ENCODE measurements at places on chromosomes 2 and 18.
A peak's percentile ranks its signal among the peaks of the same experiment; 100 is the strongest.

DNA sequence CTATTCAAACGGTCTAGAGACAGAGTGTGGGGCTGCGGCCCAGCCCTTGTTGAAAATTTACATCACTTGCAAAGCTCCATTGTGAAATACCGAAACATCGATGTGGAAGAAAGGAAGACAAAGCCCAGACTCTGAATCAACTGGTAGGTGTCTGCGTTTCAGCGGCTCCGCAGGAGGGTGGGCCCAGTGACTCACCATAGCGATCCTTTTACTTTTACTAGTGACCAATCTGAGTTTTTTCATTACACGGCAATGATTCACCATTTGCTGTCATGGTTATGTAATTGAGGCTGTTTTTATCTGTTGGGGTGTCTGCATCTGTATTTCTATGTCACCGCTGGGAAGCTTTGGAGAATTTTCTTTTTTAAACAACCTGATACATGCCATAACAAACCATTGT, 66.6 kb upstream of the ODC1 start:
- DNase-seq, result no peak

- DNase-seq, result no peak
Measured at GRCh38 chr18:70659036-70659925, 370.4 kb downstream of the SOCS6 start.

- no peak for DNase-seq
Measured at GRCh38 chr2:234164493-234165413, 114.3 kb downstream of the SPP2 start.

DNA sequence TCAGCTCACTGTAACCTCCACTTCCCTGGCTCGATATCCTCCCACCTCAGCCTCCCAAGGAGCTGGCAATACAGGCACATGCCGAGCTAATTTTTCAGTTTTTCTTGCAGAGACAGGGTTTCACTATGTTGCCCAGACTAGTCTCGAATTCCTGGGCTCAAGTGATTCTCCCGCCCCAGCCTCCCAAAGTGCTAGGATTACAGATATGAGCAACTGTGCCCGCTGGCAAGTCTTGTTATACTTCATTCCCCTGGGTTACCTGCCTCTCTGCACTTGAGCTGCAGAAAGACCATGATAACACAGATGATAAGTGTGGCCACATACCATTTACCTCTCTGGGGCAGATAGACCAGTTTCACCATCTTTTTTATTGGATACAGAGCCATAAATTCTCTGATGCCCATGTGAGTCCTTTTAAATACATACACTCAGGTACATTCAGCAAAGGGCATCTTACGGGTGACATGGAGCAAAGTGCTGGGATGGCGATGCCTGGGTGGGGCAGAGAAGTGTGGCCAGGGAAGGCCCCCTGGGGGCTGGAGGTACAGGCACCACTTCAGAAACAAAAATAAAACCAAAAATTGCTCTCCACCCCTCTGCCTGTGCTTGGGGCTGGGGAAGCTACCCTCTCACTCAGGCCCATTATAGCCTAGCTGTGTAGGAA, 20.4 kb downstream of the CCT7 start:
- DNase-seq, result no peak

GRCh38 chr2:19810637-19811036, 91.1 kb downstream of the TTC32 start:
- no peak for DNase-seq

DNA sequence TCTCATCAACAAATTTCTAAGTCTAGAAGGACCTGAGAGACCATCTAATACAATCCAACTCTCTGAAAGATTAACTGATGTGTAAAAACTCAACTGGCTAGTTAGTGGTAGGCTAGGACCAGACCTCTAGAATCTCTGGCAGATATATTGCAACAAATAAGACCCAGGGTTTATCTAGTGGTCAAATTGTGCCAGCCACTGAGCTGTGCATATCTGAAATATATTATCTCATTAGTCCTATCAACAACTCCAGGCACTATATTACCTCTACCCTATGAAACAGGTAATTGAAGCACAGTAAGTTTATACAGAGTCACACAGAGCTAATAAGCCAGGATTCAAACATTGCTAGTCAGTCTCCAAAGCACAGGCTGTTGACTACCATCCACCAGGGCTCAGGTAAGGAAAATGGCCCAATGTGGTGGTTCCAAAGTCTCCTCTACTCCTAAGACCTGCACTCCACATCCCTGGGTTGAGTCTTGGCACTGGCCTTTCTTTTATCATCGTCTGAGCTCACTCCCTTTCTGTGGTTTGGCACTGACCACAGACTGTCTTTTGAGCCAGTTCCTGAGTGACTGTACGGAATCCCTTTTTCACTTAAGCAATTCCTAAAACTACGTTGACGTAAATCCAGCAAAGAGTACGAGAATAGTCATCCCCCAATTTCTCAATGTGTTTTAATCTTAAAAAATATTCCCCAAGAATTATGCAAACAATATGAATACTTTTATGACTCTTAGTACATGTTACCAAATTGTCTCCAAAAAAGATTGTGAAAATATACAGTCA, 11.9 kb upstream of the PID1 start:
- DNase-seq, result no peak

GRCh38 chr2:56185582-56186046, 1.8 kb downstream of the CCDC85A start:
- no peak for DNase-seq

- DNase-seq, result no peak
Measured at GRCh38 chr2:61288070-61288841, 126.3 kb downstream of the C2orf74 start.

DNA sequence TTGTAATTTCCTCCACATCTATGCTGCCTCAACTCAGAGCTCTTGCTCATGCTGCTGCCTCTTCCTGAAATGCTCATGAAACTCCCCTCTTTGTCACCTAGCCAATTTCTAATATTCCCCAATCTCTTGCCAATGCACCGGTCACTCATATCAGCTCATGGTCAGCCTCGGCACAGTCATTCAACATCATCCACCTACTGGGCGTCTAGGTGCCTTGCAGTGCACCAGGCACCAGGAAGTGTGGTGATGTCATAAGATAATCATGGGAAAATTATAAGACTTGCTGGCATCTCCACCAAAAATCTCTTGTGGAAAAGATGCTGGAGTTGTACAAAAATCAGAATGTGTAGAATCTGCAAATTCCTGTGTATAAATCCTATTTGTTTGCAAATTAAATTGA, 52.6 kb upstream of the RAB27B start:
- no peak for DNase-seq

- DNase-seq, result no peak
Measured at GRCh38 chr2:32061973-32062861, 1.1 kb upstream of the SPAST start.

DNA sequence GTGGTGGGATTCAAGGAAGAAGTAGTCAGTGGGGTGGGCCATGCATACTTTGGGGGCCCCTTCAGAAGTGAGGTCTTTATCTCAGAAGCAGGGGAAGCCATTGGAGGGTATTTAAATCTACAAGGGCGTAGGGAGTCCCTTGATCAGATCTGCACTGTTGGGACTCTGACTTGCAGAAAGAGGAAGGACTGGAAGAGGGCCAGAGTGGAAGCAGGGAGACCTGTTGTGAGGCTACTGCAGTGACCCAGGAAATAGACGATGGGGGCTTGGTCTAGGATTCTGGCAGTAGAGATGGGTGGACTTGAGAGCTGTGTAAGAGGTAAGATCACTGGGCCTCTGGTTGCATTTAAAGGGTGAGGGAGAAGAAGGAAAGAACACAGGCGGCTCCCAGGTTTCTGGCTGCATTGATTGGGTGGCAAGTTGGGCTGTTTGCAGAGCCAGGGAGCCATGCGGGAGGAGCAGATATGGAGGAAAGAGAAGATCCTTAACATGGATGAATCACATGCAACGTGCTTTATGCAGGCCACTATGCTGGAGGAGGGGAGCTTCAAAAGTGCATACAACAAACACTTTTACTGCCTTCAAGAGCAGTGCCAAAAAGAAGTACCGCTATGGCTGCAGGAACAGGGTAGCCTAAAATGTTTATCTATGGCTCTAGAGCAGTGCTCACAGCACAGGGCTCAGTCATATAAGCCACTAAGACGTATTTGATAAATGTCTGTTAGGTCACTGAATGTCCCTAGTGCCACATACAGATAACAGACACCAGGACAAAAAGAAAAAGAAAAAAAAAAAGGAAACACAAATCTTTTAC, 2.3 kb downstream of the SFXN5 start:
- DNase-seq, result no peak

- DNase-seq, result peak; percentile 12
Measured at GRCh38 chr2:23925702-23926289, 1.1 kb downstream of the ATAD2B start.

GRCh38 chr2:42223067-42223854, 54.1 kb downstream of the EML4 start:
- no peak for DNase-seq

- DNase-seq, result no peak
Measured at GRCh38 chr2:141778315-141778835, 352.4 kb downstream of the LRP1B start.

DNA sequence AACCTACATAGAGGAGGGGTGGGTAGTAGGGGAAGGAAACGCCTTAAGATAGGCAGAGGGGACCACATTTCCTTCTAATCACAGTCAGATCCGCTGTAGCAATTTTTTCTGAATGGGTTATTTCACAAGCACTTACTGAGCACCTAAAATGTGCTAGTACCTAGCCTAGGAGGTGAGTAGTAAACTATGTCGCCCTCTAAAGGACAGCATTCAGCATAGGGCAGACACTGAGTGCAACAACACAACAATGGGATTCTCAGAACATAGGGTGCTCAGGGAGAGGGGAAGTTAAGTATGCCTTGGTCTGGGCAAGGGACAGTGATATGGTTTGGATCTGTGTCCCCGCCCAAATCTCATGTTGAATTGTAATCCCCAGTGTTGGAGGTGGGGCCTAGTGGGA, 166.1 kb upstream of the RAB6C start:
- peak; percentile 23 for DNase-seq

- no peak for DNase-seq
Measured at GRCh38 chr2:11495844-11496681, 30.1 kb upstream of the E2F6 start.

DNA sequence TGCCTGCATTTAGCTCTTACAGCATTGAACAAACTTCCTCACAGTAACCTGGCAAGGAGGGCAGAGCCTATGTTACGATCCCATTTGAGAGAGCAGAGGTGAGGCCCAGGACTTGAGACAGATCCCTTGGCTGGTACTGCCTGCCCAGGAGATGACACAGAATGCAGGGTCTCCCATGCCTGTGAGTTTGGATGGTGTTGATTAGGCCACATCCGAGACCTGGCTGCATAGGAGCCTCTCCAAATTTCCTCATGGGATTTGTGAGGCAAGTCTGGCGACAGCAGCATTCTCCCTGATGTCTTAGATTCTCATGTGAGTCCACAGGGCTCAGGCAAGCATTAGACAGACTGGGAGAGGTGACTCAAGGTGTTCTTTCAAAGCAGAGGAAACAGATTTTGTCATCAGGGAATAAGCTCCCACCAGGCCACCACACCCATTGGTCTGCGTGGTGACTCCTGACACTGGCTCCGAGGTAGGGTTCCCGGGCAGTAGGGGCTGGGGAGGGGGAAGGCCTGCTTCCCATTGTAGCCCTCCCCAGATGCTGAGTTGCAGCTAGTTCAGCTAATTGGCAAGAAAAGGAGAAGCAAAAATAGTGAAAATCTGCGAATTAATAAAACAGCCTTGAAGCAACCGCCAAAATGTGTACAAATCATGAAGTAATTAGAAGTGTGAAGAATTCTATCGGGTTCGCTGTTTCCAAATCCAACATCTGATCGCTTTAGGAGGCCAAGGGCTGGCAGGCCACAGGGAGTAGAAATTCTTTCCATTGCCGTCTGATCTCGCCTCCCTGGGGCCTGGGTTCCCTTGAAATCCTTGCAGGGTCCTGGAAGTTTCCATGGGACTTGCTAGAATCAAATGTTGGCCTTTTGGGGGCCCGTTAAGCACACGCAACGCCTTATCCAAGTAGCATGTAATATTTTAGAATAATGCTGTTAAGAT, 68.0 kb downstream of the MAPK4 start:
- DNase-seq, result no peak

DNA sequence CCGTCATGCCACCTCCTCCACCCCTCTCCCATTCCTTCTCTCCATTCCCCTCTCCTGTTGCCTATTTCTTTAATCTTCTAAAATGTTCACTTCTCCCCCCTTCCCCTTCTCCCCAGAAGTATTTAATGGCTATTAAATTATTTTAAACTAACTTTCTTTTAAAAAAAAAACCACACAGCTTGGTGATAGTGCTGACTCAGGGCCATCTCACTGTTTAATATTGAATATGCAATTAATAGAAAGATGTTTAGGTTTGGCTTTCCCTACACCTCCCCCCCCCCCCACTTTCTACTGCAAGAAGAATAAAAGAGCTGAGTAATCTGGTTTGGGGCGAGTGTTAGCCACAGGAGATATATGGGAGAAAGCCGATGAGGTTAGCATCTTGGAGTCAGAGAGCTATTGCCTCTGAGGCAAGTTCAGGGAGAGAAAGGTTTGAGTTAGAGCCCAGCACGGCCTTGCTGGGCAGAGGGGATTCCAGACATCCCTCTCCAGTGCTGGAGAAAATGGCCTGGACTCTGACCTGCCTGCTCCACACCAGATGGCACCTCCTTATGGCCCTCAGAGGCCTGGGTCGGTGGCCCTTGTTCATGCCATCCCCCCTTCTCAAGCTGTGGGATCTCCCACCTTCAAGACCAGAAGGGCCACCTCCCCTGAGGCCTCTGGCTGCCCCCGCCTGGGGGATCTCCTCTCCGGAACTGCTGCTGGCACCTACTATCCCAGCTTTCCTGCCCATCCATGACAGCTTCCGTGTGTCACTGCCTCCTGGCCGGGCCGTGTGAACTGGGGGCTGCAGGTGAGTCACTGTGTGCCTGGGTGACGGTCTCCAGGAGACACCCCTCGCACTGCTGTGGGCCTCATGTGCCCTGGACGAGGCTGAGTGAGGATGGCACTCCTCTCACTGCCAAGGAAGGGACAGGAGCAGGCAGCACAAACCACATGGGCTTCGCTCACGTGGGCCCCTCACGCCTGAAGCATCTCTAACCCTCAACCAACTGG, 246.9 kb downstream of the CELF4 start:
- DNase-seq, result no peak

DNA sequence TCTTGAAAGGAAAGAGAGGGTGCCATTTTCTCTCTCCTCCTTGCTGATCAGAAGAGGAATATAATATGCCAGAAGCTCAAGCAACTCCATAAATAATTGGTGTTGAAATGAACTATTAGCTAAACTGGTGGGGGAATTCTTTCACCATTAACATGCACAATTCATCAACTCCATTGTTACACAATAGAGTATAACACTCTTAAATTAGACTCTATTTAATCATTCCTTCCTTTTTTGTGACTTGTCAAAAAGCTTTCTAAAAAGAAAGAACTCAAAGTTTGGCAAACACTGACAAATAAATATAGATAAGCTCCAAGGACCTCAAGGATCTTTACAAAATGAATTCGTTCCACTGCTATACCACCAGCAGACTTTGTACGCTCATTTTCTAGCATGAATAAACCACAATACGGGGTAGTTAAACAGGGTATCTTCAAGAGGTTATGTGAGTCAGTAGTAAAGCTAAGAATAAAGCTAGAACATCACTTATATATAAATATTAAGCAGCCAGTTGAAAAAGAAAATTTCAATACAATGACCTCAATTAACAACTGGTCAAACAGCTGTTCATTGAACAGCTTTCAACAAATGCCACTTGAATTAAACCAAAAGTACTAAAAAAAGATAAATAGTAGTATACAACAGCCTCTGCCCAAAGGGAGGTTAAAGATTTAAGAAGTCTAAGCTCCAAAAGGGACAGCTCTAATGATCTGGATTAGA, 6.4 kb downstream of the TRAK2 start:
- DNase-seq, result no peak

Measured in NCI-H1694 (cell line).